ENCODE measurements at places on chromosomes 16 and 17.

- no peak for DNase-seq
Observed at GRCh38 chr17:81491181-81491581, 21.4 kb downstream of the ACTG1 start.

GRCh38 chr17:65750631-65751115 lies 189.2 kb upstream of the AXIN2 start:
- DNase-seq: peak; percentile 71

GRCh38 chr16:86598607-86599565 lies 20.5 kb downstream of the FOXL1 start:
- DNase-seq: peak; percentile 52

- no peak for DNase-seq
Observed at GRCh38 chr17:75346906-75347305, 57.7 kb upstream of the SLC25A19 start.

DNA sequence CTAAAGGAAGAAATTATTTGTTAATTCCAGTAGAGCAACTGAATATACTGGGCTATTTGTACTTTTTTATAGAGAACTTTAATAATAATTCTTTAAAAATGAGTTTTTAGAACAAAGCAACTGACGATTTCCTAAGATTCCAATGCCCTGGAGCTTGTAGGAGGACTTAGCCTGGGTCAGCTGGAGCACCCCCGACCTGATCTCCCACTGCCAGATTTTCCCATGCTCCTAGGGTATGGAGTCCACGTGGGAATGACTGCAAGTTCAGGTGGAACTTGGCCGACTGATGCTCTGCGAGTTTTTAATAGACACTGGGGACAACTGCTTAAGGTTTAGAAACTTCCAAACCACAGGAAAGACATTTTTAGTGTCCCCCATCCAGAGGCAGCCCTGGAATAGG lies 25.5 kb upstream of the CACNG5 start:
- no peak for DNase-seq
